Activated naive CD8-positive, alpha-beta T cell treated with anti-CD3 and anti-CD28 coated beads, Interleukin-2, amount 50 U/mL, for 16 hours (primary cell): ENCODE measurements at places on chromosomes 7 and 10.

- no peak for DNase-seq
Observed at GRCh38 chr10:46250898-46251856, 35.6 kb upstream of the ANTXRL start.

- DNase-seq, result no peak
Observed at GRCh38 chr10:91564508-91564907, 68.4 kb downstream of the PPP1R3C start.

DNA sequence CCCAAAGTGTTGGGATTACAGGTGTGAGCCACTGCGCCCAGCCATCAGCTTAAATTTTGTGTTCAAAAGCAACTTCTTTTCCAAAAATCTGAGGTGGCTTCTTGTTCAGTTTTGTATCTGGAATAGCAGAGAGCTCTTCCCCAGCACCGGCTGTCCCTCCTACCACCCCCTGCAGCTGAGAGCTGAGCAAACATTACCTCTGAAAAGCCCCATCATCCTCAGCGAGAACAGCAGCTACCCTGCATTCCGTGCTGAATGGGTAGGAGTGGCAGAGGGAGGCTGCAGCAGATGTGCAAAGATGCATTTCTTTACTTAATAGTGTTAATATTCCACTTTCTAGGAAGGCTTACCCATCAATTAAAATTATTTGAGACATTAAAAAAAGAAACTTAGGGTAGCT is 31.8 kb downstream of the CCM2 start:
- no peak for DNase-seq

DNA sequence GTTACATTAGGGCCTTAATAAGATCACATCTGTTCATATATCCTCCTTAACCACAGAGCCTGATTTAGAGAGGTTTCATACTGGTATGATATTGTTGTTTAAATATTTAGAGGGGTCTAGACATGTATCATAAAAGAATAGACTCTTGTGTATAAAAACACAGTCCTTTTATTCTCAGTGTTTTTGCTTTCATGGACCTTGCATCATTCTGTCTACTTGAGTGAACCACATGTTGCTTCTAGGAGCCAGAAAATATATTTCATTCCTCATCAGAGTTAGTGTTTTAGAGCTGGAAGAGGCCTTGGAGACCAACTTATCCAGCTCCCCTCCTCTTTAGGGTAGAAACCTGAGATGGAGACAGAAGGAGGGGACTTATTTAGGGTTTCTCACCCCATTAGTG is 312.8 kb downstream of the LRMDA start:
- no peak for DNase-seq

- no peak for DNase-seq
Observed at GRCh38 chr10:99235658-99236626, at the start of gene HPSE2. Gene HPSE2 (minus strand): TSS chr10:99235852.

- no peak for DNase-seq
Observed at GRCh38 chr10:5234106-5234860, 37.6 kb downstream of the AKR1C4 start.

GRCh38 chr7:146115851-146116520 is 615 bp upstream of the CNTNAP2 start:
- no peak for DNase-seq

DNA sequence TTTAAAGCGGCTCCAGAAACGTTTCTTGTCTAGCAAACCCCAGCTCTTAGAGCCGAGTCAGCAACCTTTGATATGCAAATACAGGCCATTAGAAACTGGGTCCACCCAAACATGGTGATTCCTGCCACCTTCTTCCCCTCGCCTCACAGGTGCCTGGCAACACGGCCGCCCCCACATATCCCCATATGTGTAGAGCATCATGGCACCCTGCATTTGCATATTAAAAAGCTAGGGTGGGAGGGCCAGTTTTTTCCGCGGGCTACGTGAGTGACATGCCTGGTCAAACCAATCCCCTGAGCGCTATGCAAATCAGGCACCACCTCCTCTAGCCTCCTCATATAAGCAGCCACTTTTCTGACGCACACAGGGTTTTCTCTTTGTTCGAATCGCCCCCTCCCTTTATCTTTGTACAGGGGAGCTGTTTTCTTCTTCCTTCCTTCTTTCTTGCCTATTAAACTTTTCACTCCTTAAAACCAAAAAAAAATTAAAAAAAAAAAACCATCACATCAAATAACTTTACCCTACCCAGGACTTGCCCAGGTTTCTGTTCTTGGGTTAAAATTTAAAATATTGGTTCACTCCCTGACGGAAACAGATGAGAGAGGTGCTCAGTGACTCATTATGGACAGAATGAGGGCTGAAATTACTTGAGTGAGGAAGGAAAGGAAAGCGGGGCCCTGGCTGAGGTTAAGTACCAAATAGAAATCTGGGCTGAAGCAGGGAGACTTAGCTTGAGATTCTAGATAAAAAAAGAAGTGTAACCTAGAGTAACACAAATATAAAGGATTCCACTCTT is 59.8 kb downstream of the COA1 start:
- peak; percentile 35 for DNase-seq

- DNase-seq, result no peak
Observed at GRCh38 chr10:101040061-101040460, 9.0 kb downstream of the SFXN3 start.

- no peak for DNase-seq
Observed at GRCh38 chr7:16323313-16323712, 98.0 kb downstream of the CRPPA start.

DNA sequence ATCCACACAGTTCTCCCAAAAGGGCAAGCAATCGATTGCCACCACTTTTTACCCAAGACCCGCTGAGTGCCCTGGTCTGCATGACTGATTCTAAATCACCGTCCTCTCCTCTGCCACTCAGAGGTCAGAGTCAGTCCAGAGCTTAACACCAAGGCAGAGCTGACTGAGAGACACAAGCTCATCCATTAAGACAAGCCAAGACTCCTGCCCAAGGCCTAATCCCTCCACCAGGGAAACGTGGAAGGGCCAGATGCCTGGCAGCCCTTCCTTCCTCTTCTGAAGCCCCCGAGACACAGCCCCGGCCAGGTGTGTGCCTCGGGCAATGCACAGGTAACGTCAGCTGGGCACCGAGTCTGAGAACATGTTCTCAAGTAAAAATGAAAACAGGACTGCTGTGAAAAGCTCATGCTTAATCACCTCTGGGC is 51.7 kb downstream of the DIP2C start:
- no peak for DNase-seq

DNA sequence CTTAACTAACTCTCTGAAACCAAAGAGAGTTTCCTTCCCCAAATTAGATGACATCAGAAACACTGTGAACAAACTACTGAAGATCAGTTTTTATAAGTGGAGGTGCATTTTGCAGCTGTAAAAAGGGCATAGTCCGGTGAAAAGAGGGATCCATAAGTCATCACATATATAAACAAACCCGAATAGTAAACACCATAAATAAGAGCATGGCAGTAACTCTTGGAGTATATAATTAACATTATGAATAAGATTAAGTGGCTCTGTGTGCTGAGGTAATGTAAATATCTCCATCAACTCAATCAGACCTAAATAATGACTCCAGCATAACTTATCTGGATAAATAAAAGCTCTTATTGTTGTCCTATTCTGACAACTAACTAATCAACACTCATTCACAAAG is 43.0 kb upstream of the SHTN1 start:
- no peak for DNase-seq

- DNase-seq, result no peak
Observed at GRCh38 chr7:25615593-25615992, 387.3 kb upstream of the NPVF start.

DNA sequence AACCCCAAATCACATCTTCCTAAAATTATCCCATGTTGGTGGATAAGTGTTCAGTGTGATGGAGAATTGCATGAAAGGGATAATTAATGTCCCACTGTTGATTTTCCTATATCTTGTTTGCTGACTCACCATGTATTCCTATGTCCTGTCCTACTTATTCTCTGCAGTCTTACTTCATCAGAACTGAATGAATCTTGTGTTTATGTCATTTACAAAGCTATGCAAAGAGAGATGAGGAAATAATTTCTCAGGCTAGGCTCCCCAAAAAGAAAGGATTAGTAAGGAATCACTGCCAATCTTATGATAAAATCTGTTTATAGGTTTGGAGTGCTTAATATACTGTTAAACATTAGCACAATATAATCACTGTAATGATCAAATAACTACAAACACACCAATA is 360.8 kb downstream of the CRPPA start:
- no peak for DNase-seq

GRCh38 chr7:50920031-50920635 is 137.4 kb upstream of the GRB10 start:
- DNase-seq, result no peak

DNA sequence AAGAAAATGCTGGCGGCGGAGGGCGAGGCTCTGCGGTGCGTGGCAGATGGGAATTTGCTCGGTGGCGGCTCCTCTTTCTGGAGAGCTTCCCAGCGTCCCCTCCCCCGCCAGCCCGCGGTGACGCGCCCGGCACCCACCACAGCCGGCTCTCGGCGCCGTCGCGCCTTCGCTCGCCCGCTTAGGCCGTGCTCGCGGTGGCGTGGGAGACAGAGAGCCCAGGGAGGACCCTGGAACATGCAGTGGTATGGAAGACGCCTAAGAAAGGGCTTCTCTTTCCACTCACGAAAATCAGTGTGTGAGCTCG is 576 bp upstream of the CSGALNACT2 start:
- no peak for DNase-seq

DNA sequence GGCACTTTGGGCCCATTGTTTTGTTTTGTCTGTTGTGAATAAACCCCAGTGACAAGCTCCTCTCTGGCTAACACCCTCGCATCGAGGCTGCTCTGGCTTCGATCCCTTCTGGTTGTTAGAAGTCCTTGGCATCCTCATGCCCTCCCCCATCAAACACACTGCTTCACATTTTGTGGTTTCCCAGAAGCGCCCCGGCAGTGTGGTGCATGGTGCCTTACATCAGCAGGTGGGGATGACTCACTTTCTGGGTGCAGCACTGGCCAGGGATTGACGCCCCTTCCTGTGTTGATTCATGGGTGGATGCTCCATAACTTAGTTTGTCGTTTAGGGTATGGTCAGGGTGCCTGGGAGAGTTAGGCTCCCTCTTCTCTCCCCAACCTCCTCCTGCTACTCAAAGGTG is 51.4 kb downstream of the PLPP4 start:
- DNase-seq, result no peak

- DNase-seq, result no peak
Observed at GRCh38 chr7:9958486-9958885, 1015.2 kb upstream of the PHF14 start.

DNA sequence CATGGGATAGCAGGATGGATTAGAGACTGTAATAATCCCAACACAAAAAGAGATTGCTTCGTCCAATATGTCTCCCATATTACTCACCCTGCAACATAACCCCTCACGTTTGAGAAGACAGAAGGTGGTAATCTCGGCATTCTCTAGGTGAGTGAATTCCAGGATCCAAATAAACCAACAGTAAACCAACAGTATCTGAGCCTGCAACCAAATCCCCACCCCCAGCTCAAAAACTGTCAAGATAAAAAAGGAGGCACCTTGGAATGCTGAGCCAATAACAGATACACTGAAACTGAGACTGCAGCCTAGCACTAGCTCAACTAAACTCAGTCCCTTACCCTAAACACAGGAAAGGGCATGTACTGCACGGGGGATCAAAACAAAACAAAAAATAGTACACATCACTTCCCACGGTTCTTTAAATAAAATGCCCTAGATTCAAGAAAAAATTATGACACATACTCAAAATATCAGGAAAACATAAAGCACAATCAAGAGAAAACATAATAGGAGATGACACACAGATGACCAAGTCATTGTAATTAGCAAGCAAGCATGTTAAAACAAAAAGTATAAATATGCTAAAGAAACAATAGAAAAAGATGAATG is 28.0 kb downstream of the IPMK start:
- DNase-seq, result no peak

GRCh38 chr10:11304906-11305585 is 287.4 kb downstream of the CELF2 start:
- DNase-seq, result no peak

- DNase-seq, result no peak
Observed at GRCh38 chr7:16419126-16419525, 2.2 kb downstream of the CRPPA start.
